ENCODE measurements at places on chromosomes 11 and 22.
A peak's percentile ranks its signal among the peaks of the same experiment; 100 is the strongest.

- no peak for DNase-seq
These were observed 51.5 kb upstream of the GAL start for GRCh38 chr11:68632802-68633201.

GRCh38 chr11:109898592-109898991 lies 194.6 kb upstream of the ZC3H12C start:
- no peak for DNase-seq

DNA sequence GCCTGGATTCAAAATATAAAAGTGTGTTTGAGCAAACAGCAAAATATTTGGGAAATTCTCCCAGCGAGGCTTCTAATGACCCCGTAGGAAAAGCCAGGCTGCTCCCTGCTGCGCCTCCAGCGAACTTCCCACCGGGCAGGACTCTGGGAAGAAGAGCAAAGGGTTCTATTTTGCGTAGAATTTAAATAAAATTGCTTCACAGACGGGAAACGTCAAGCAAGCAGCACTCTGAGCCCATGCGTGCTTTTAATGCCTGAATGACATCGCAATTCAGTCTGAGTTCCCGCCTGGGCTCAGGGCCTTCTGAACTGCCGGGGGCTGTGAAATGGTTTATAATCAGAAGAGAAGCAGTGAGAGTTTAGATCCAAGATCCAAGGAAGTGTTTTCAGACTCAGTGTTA lies 775.1 kb downstream of the BRD1 start:
- no peak for DNase-seq

- DNase-seq, result no peak
These were observed 100.3 kb upstream of the AKIP1 start for GRCh38 chr11:8810540-8811301.

GRCh38 chr11:2265396-2265795 lies 5.0 kb downstream of the ASCL2 start:
- no peak for DNase-seq

GRCh38 chr11:15485432-15485831 lies 370.7 kb downstream of the INSC start:
- DNase-seq, result no peak

DNA sequence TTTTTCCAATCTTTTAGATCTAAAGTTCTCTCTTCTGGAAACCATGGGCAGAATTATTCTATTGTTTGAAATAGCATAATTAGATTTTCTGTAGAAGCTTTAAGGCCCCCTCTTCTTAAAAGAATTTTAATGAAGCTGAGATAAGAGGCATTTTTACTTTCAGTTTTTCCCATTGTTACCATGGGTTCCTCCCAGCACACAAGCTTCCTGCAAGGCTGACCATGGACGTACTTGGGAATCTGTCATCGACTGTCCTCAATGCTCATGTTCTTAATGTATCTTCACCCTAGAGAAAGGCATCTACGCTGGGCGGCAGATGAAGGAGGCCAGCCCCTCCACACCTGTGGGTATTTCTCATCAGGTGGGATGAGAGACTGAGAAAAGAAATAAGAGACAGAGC lies 11.1 kb downstream of the OR52K2 start:
- no peak for DNase-seq

GRCh38 chr11:18650859-18651557 lies 16.9 kb upstream of the SPTY2D1 start:
- DNase-seq, result no peak

GRCh38 chr11:13216019-13216710 lies 61.4 kb upstream of the BMAL1 start:
- no peak for DNase-seq

DNA sequence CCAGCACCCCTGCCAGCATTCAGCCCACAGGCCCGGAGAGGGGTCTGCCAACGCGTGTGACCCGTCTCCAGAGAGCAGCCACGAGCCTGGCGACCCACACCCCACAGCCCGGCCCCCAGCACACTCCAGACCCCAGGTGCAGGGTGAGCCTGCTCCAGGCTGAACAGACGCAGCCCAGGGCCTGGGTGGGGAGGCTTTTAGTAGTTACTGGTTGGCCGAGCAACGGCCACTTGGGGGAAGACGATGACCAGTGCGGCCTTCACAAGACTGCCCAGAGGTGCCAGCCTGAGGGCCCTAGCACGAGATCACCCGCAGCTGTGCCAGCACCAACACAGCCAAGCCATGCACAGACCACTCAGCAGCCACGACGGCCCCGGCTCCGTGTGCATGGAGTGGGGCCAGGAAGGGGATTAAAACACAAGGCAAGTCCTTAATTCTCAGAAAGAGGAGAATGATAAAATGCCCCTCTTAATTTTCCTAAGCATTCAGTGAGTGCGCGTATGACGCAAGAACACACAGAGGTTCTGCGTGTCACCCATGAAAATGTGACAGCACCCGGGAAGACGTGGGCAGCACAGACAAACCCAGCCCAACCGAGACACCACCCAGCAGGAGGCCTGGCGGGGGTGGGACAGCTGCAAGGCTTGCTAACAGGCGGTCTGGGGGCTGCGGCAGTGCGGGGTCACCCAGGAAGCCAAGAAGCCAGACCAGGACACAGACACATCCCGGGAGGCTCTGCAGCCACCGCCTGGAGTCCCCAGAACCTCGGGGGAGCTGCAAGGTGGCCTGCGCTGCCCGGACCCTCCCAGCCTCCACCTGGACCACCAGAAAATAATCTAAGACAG lies 47.6 kb downstream of the BRD1 start:
- DNase-seq, result no peak

GRCh38 chr11:76524461-76524860 lies 79.6 kb downstream of the EMSY start:
- no peak for DNase-seq

DNA sequence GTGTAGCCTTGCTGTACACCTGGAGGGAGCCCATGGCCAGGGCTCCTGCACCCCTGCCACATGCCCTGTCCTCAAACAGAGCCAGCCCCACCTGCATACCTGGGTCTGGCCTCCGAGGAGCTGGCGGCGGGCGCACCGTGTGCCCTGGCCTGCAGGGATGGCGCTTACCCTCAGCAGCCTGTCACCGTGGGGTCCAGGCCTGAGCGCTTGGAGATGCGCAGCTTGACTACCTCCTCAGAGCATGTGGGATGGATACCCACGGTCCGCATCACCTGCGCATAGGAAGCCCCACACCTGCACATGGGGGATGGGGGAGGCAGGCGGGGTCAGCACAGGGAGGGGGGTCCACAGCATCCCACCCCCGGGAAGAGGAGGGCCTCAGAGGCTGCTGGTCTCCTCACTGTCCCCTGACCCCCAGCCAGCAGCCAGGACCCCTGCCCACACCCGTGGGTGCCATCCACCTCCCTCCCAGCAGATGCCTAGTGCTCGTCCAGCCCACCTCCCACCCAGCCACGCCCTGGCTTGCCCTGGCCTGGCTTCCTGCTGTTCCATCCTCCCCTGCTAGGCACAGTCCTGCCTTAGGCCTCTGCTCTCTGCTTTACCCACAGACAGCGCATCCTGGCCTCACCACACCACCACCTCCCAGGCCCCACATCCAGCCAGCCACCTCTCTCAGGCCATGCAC lies 22.4 kb upstream of the GNB1L start:
- no peak for DNase-seq

DNA sequence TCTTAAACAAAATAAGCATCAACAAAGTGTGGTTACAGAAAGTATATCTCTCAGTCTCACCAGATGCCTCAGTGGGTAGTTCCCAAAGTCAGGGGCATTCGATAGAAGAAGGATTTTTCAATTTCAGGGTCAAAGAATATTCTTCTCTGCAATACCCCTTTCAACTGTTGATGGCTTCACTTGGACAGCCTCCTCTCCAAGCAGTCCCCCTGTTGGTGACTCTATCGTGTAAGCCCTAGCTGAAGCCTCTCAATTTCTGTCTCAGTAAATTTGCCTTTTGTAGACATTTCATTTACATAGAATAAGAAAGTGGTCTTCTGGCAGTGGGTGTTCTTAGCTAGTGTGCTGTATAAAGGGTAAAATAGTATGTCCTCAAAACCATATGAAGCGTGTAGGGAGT lies 11.3 kb upstream of the CCDC83 start:
- no peak for DNase-seq

- DNase-seq, result no peak
These were observed 84.9 kb downstream of the DDIAS start for GRCh38 chr11:82986446-82986845.

DNA sequence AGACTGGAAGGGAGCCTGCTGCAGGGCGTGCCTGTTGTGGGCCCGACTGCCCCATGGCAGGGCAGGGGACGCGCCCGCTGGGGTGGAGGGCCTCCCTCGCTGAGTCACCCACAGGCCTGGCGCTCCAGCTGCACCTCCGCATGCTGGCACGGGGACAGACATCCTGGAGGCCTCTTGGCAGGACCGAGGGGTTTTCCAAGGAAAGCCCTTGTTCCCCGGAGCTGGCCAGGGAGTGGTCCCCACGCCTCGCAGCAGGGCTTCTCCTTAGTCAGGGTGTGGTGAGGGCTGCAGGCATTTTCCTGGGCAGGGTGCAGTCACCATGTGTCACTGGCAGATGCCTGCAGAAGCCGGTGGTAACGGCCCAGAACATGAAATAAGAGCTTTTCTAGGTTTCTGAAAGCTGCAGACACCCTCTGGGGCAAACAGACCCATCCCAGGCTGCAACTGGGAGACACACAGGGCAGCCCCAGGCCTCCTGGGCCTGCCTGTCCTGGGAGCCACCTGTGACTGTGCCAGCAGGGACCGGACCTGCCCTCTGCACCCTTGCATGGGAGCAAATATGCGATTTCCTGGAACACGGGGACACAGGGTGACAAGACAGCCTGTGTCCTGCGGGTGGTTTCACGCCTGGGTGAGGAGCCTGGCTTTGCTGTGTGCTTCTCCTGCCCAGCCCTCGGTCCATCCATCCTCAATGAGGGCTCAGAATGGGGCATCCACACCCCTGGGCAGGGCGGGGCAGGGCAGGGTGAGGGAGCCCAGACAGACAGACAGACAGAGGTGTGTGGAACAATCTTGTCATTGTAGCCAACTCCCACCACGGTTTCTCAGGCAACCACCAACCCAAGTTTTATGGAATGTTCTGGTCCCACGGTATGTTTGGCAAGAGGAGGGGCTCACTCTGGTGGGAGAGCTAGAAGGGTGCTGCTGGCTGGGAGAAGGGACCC lies 43.2 kb upstream of the FADD start:
- no peak for DNase-seq

DNA sequence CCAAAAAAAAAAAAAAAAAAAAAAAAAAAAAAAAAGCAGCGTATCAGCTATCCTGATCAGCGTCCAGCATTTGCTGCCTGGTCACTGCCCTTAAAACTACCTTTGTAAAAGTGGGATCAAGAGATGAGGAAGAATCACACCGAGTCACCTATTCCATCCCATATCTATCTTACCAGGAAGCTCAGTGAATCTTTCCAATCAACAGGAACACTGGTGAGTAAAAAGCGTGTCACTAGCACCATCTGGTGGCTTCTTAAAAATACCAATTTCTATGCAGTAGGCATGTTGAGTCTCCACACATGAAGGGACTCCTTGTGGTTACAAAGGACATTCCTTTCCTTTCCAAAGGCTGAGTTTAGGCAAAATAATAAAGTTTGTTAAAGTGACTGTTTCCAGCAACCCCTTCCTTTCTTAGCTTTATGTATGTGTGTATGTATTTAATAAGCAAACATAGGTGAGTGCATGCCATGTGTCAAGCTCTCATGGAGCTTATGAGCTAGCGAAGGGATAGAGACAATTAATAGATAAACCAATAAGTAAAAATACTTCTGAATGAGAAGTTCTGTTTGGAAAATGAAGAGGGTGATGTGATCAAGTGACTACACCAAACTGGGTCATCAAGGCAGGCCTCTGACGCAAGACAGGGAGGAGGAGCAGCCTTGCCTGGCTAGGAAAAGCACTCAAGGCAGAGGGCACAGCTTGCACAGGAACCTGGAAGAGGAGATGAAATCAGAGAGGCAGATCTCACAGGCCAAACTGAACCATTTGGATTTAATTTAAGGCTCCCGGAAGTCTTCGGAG lies 13.9 kb upstream of the TP53AIP1 start:
- no peak for DNase-seq

DNA sequence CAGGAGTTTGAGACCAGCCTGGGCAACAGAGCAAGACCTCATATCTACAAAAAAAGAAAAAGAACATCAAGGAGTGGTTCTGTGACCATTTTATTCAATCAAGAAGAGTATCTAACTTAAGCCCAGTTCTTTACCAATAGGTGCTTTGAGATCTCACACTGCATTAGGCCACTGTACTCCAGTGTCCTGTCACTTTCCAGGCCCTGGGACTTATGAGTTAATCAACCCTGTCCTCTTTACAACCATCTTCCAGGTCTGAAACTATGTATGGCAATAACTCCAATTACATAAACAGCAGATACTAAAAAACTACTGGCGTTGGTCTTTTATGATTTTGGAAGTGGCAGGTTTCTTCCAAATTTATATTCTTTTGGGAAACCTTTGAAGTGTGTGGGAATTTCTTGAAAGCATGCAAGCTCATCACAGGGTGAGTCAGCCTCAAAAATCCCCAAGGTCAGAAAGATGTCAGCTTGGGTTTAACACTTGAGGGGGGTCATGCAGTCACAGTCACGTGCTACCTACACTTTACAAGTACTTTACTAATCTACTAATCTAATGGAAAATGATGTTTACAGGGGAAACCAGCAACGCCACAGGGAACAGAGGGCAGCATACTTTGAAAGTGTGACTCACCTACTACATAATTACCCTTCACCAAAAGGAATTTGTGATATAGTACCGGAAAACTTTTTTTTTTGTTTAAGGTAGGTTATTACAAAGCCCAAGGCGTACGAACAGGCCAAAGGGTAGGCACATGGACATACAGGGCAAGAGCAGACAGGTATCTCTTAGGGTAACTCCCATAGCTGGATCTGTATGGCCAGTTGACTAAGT lies 15.6 kb downstream of the PISD start:
- DNase-seq, result peak; percentile 34

- DNase-seq, result no peak
These were observed 8.4 kb downstream of the LINC01488 start for GRCh38 chr11:69489746-69490365.

- no peak for DNase-seq
These were observed 918 bp upstream of the CAPN5 start for GRCh38 chr11:77065878-77066228.

DNA sequence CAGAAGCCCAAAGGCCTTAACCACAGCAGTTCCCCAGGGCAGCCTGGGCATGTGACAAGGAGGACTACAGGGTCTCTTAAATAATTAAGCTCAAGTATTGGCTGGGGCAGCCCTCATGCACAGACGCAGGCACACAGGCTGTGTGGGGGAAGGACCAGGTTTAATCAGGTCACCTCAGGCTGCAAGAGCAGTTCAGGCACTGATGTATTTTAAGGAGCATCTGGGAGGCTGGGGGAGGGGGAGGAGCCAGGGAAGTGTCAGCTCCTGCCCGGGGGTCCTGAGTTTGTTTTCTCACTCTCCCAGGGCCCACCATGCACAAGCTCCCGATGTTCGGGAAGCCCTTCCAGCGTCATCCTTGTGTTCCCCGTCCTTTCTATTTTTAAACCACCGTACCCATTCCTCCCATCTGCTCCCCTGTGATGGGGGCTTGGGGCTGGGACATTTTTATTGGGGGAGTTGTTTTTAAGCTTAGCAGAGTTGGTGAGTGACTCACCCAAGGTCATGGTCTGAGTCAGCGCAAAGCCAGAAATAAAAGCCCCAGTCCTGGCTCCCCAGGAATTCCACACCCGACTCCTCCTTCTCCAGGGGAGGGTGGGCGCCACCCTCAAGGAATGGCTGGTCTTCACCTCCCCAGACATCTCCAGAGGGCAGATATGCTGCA lies 2.4 kb downstream of the CSDC2 start:
- DNase-seq, result no peak
